ENCODE measurements at places on chromosomes 12 and 14.
A peak's percentile ranks its signal among the peaks of the same experiment; 100 is the strongest.

- ATAC-seq, result no peak
Observed at GRCh38 chr12:110935588-110935987, 15.2 kb upstream of the MYL2 start.

DNA sequence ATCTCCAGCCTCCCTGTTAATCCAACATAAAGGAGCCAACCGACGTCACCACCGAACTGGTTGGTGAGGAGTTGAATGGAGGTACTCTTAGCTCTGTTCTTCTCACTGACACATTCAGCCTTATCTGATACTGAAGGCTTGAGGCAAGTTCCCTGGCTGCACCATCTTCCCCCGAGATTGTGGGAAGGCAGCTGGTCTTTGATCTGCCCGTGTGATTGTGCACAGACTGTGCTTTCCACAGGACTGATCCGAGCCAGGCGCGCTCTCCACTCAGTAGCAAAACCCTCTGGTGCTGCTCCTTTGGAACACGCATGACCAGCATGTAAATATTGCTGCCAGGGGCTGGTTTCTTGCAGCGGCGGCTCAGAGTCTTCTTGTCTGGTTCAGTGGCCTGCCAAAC lies 30.1 kb upstream of the DLK1 start:
- ATAC-seq, result no peak

- no peak for ATAC-seq
Observed at GRCh38 chr12:6276956-6277620, 33.4 kb upstream of the PLEKHG6 start.

DNA sequence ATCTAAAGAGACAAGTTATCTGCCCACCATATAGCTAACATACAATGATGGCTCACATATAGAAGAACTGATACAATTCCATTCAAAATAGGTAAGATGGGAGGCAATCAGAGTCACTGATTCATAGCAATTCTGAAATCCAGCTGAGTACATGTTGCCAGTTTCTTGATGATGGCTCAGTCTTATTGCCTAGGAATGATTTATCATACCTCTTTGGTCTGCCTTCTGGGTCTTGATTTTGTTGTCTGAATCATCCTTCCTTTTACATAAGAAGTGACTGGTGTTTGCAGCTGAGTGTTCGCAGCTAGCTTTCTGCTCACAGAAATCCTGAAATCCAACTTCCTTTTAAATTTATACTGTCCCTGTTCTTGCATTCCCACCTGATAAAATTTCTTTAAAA lies 463.2 kb upstream of the MGAT4C start:
- no peak for ATAC-seq

DNA sequence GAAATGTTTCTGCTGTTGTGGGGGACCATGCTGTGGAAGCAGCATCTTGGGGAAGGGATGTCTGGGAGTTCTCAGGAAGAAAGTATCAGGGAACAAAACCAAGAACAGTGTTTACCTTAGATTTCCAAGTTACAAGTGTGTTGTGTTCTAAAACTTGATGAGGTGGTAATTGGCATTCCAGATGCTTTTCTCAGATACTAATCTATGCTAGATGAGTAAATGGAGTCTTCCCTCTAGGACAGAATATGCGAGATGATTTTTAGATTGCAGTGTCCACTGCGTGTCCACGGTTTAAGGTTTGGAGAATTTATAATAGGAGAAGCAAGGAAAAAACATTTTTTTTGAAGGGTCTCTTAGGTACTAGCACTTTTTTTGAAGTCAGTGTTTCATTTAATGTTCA lies 436.5 kb downstream of the PCNX1 start:
- no peak for ATAC-seq

- ATAC-seq, result no peak
Observed at GRCh38 chr14:90757452-90757851, 58.8 kb downstream of the TTC7B start.

DNA sequence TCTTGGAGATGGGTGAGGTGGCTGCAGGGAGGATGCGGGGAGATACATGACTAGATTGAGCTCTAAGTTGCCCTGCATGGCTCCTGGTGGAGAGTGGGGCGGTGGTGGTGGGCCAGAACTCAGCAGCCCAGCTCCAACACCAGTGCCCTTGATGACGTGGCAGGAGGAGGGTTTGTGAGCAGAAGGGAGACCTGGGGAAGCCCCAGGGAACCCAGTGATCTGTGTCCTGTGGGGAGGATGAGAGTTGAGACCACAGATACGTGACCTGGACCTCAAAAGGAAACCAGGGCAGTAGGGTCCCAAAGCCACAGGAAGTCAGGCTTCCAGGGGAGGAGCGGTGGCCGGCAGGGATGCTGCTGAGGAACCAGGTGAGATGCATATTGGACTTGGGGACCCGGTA lies 989.1 kb upstream of the TMEM132C start:
- ATAC-seq, result no peak

DNA sequence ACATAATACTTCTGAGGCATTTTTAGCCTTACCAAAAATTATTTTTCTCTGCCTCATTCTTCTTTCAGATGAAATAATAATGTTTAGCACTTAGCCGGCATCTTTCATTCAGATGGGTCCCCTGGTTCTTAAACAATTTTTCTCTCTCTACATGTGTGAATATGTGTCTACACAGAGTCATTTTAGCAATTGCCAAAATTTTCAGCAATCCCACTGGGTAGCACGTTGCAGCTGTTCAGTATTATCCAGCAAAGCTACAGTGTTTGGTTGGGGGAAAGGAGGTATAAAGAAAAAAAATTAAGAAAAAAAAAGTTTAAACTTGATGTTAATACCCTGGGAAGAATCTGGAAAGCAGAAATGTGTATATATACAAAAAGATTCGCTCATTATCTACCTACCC lies 160.5 kb upstream of the TRHDE start:
- ATAC-seq, result no peak

DNA sequence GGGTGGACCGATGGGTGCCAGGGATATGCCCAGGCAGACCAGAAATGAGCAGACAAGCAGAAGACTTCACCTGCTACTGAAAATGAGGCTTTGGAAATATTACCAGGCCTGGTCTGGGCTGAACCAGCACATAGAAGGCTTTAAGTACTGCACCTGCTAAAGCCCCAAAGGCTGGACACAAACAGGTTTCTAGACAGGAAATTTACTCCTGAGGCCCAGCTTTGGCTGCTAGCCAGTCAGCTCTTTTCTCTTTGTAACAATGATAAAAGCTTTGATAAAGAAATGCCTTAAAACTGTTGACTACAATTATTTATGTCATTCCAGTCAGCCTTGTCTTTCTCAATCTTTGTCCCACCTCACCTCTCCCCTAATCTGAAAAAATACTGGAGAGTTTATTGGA lies 228.9 kb upstream of the EGLN3 start:
- ATAC-seq, result no peak

- ATAC-seq, result no peak
Observed at GRCh38 chr14:90555126-90556011, 158.5 kb downstream of the CALM1 start.

DNA sequence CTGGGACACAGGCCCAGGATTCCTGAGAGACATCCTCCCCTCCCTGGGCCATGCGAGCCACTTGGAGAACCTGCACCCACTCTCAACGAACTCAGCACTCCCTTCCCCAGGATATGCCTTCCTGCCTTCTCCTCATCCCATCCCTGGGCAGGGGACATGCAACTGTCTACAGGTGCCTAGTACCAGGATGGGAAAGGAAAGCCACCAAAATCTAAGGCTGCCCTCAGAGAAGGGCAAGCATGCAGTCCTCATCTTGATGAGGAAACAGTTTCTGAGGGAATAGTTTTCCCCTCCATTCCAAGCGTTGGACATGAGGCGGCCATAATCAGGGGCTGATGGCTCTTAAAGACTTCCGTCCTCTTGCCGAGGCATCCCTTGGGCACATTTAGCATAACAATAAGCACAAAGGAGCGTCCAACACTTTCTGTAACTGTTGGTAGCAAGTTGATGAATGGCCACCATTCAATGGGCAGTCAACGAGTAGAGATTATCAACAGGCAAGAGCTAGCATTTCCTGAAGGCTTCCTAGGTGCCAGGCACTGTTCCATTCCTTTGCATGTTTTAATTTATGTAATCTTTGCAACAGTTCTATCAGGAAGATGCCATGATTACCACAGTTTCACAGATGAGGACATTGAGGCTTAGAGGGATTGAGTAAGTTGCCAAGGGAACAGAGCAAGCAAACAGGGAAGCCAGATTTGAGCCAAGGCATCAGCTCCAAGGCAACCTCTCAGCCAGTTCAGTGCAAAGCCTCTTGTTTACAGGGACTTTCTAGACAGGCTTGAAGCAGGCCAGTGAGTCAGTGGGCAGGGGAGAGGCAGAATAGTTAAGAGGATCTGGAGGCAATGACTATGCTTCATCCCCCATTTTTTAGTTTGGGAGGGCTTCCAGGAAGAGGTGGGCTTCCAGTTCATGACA lies 105.1 kb downstream of the SINHCAF start:
- ATAC-seq, result no peak

DNA sequence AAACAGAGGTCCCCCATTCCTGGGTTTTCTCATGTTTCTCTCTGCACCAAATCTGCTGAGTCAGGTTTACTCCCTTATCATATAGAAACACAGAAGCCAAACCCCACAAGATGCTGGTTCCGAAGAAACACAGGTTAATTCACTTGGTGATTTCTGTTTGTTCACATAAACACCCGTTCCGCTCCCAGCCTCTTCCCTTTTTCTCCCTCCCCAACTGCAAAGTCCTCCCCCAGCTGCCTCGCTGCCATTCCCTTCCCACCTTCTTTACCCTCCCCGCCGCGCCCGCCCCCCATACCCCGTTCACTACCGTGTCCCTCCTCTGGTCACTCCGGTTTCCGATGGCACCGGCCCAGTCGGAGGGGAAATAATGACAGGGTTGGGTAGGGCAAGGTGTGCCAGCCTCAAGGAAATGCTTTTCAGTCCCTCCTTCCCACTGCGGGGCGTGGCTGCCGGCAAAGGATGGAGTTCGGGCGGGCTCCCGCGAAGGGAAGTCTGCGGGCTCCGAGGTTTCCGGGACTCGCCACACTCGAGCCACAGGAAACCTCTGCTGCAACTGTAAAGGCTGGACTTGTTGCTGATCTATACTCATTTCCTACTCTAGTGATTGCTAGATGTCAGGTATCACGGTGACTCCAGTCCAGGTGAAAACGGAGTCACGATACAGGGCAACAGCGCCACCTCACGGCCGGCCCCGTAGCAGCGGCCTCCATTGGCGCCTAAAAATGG lies at the start of gene STYK1:
Gene STYK1 (minus strand): TSS at position 394 of the 726 bp plus-strand sequence. CDS start 39,434 bp downstream, outside the sequence.
- peak; percentile 67 for ATAC-seq

DNA sequence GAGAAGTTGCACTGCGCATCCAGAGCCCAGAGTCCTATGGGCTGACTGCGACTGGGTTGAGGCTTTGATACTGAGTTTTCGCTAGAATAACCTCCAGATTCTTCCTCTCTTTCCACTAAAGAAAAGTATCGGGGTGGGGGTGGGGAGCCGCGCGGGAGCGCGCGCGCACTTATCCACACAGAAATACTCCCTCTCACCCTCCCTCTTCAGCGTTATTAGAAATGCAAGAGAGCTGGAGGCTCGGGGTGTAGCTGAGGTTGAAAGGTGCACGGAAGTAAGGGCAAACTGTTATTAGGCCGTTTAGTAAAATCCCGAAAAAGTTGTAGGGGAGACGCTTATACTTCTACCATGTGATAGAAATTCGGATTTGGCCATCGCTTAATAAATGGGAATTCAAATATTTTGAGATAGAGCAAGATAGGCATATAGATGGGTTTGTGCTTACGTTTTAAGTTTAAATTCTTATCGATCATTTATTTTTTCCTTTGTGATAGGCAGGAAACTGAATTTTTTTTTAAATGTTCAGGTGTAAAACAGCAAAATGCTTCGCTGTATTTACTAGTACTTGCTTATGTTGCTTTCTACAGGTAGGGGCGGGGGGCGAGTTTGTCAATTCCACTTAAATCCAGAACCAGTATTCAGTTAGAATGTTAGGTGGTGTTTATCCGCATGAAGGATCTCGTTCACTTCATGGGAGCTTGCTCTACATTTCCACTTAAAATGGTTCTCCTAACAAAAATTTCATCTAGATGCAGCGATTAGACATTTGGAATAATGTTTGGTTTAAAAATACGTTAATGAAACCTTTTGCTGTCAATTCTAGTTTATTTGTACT lies 1.1 kb downstream of the ARHGAP5 start:
- ATAC-seq, result no peak

DNA sequence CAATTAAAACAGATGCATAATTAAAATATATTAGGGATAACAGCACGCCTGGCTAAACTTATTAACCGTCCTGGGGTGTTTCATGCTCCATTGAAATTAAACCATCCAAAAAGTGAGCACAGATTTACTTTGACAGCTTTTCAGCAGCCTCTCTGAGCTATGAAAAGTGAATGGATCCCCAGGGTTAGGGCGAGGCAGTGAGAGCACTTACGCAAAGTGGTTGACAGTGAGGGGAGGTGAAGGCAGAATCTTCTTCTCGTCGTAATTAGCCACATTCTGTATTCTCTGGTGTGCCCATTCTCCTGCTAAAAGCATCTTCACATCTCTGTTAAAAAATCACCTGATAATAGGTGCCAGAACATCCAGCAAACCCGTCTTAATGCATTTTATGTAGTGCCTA lies 1.9 kb downstream of the TMTC2 start:
- no peak for ATAC-seq

DNA sequence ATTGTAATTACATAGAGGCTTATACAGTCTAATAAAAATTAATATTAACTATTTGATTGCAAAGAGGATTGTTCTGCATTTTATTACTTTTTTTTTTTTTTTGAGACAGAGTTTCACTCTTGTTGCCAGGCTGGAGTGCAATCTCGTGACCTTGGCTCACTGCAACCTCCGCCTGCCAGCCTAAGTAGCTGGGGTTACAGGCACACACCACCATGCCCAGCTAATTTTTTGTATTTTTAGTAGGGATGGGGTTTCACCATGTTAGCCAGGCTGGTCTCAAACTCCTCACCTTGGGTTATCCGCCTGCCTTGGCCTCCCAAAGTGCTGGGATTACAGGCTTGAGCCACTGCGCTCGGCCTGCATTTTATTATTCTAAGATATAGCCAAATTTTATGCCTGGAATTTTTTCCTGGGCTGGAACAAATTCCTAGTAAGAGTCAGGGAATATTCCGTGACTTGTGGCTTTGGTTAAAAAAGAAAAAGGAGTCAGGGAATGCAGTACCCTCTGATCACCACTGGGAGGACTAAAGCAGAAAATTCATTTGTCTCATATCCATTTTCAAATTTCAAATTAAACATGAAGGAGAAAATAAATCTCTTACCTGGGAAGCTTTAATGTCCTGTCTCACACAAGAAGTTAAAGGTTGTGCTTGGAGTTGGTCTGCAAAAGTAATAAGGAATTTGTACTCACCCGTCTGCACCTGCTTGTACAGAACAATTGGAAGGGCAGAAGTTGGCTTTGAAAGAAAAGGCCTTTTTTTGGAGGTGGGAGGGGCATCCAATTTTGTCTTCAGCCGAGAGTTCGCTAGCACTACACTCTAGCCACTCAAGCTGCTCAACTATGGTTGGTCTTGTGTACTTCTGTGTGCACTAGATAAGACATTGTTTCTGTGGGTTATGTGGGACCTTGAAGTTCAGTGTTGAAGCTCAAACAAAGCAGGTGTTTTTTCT lies 8.7 kb downstream of the MARK3 start:
- no peak for ATAC-seq

- ATAC-seq, result no peak
Observed at GRCh38 chr14:71905031-71905430, 27.2 kb upstream of the RGS6 start.

GRCh38 chr14:57073986-57074385 lies 194.7 kb downstream of the EXOC5 start:
- no peak for ATAC-seq

- ATAC-seq, result no peak
Observed at GRCh38 chr12:68065687-68066086, 76.4 kb downstream of the IFNG-AS1 start.

Measured in activated CD4-positive, CD25-positive, alpha-beta regulatory T cell treated with anti-CD3 and anti-CD28 coated beads, Interleukin-2, amount 50 U/mL, for 24 hours (primary cell).